ENCODE measurements at places on chromosomes 3 and 15.

GRCh38 chr3:185069037-185070030, 83.5 kb downstream of the C3orf70 start:
- no peak for DNase-seq

- DNase-seq = no peak
Measured at GRCh38 chr15:46354443-46354842, 719.6 kb downstream of the SQOR start.

- DNase-seq = no peak
Measured at GRCh38 chr3:42545284-42545900, 36.4 kb downstream of the SEC22C start.

GRCh38 chr3:183527428-183528379, 27.8 kb downstream of the KLHL6 start:
- DNase-seq = no peak

- DNase-seq = no peak
Measured at GRCh38 chr3:11495948-11496557, 147.7 kb downstream of the VGLL4 start.

- DNase-seq = no peak
Measured at GRCh38 chr3:122835590-122835989, 40.7 kb downstream of the SLC49A4 start.

DNA sequence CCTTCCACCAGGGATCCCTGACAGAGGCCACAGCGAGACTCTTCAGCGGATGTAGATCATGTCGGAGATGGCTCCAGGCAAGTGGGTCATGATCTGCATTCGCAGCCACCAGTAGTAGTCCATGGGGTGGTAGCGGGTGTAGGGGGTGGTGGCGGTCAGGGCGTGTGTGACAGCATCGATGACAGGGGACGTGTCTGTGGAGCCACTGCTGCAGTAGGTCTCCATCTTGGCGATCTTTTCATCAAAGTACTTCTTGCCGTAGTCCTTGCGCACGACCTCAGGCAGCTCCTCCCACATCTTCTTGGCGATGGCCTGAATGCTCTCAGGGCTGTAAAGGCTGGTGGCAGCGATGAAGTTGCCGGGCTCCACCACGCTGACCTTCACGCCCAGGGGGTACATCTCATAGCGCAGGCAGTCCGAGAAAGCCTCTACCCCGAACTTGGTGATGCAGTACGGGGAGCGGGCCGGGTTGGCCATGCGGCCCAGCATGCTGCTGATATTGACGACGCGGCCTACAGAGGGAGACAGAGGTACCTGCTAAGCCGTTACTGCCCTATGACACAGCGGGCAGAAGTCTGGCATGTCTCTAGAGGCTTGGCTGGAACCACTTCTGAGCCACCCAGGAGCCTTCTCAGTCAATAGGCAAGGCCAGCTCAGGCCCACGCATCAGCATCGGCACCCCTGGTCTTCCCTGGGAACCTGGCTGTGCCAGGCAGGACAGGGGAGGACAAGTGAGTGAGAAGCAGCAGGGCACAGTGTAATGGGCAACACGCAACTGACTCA, 43.7 kb downstream of the BDH1 start:
- no peak for DNase-seq

- DNase-seq = no peak
Measured at GRCh38 chr15:74228723-74229081, 7.4 kb upstream of the CCDC33 start.

- DNase-seq = no peak
Measured at GRCh38 chr15:96474231-96474664, 143.7 kb downstream of the NR2F2 start.

DNA sequence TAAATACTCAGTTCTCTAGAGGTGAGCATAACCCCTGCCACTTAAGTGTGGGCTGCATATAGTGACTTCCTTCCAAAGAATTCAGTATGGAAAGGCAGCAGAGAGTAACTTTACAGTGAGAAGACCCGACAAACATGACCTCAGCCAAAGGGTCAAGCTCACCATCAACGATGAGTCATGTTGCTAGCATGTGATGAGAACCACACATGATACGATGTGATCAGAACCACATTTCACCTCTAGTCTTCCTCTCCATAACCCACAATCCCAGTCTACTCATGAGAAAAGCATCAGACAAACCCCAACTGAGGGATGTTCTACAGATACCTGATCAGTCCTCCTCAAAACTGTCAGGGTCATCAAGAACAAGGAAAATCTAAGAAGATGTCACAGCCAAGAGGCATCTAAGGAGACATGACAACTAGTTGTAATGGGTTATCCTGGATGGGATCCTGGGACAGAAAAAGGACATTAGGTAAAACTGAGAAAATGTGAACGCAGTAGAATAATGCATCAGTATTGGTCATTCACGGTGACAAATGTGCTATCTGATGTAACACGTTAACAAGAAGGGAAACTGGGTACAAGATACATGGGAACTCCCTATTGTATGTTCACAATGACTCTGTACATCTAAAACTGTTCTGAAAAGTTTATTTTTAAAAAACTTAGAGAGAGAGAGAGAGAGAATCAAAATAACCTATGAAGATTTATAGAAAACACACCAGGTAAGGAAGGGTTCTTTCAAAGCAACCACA, 28.3 kb downstream of the SEC61A1 start:
- no peak for DNase-seq

DNA sequence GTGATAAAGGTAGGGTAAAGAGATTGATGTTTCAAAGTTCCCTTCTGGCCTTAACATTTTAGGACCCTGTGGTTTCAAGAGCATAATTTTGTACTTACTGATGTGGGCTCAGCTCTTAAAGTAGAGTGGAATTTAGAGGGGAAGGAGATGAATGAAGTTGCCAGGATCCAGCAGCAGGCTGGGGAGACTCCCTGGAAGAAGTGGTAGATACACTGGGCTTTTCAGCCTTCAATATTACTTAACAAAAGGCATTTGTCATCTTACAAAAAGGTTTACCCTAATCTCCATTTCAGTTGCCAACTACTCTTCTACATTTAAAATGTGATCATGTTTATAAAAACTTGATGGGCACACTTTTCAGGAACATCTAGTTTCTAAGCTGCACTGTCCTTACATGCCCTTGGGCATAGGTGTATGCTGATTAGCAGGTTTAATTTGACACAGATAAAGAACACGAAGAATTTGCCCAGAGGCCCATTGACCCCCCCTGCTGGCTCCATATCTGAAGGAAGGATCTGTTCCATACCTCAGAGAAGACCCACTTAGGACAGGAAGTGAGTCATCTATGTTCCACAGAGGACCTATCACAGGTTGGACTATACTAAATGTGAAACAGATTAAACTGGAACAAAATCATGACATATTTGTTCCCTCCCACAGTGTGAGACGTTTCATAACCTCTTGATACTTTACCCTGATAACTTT, 93.0 kb upstream of the LPP start:
- peak; percentile 25 for DNase-seq
